ENCODE measurements at places on chromosomes 2 and 18. TPM values are rescaled to one million over a fixed set of nuclear protein-coding genes. Genes with fewer than 3 reads are reported as not detected.

Gene ALK
- total RNA-seq: 0.87 TPM

Gene CFC1
- not detected for total RNA-seq

Gene TUBB8B
- total RNA-seq: not detected

Gene IL1R1
- 0.69 TPM for total RNA-seq

Gene FNDC4
- 1.7 TPM for total RNA-seq

DNA sequence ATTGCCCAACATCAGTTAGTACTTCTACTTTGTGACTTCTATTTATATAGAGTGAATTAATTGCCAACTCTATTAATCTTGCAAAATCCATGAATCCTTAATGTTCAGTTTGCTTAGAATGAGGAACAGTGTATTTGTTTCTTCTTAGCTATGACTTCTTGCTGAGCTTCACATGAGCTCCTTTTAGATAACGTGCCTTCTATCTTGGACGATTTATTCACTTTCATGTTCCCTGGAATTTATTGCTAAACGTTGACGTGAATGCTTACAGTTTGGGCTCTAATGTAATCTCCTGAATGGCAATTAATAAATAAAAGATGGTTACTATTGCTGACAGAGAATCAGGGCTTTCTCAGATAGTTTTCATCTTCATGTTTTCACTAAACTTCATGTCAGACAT is 384.5 kb upstream of the NRP2 start:
- DNase-seq: no peak
- no peak overlapping the region for H3K4me3 ChIP-seq
- no peak overlapping the region for H3K27ac ChIP-seq
- H3K4me1 ChIP-seq: no peaks in the 10 kb centered on the region
- no peaks in the 10 kb centered on the region for H3K27me3 ChIP-seq

DNA sequence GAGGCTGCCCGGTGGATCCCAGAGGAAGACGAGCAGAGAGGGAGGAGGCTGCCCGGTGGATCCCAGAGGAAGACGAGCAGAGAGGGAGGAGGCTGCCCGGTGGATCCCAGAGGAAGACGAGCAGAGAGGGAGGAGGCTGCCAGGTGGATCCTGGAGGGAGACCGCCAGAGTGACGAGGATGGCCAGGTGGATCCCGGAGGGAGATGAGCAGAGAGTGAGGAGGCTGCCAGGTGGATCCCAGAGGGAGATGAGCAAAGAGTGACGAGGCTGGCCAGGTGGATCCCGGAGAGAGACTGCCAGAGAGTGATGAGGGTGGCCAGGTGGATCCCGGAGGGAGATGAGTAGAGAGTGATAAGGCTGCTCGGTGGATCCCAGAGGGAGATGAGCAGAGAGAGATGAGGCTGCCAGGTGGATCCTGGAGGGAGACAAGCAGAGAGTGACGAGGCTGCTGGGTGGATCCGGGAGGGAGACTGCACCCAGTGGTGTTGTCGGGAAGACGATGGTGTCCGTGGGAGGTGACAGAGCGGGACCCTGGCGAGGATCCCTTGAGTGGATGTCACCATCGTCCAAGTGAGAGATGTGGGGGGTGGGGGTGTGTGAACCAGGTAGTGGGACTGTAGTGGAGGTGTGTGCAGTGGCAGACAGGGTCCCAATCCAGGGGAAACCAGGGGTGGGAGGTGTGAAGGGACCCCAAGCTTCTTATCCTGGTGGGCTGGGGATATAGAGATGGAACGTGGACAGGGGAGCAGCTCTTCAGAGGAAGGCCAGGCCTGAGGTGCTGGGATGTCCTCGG is 22.3 kb downstream of the DCDC2C start:
- H3K27ac ChIP-seq: no peak overlapping the region
- H3K27me3 ChIP-seq: peaks cover 47% of the 10 kb centered on the region
- H3K36me3 ChIP-seq: no peaks in the 10 kb centered on the region
- no peak for DNase-seq
- H3K4me3 ChIP-seq: no peak overlapping the region

GRCh38 chr2:149187057-149187456 is 143.3 kb upstream of the LYPD6 start:
- H3K4me3 ChIP-seq: no peak overlapping the region
- H3K36me3 ChIP-seq: no peaks in the 10 kb centered on the region
- 0 out of 2 replicates have a peak, but pooled peaks cover 4% of the 10 kb centered on the region for H3K27me3 ChIP-seq
- H3K27ac ChIP-seq: no peak overlapping the region
- no peak for DNase-seq

GRCh38 chr18:63040788-63041410 is 278.7 kb downstream of the BCL2 start:
- H3K4me3 ChIP-seq: no peak overlapping the region
- DNase-seq: no peak
- no peaks in the 10 kb centered on the region for H3K4me1 ChIP-seq
- no peaks in the 10 kb centered on the region for H3K36me3 ChIP-seq
- H3K27ac ChIP-seq: no peak overlapping the region
- H3K27me3 ChIP-seq: peaks cover 40% of the 10 kb centered on the region

DNA sequence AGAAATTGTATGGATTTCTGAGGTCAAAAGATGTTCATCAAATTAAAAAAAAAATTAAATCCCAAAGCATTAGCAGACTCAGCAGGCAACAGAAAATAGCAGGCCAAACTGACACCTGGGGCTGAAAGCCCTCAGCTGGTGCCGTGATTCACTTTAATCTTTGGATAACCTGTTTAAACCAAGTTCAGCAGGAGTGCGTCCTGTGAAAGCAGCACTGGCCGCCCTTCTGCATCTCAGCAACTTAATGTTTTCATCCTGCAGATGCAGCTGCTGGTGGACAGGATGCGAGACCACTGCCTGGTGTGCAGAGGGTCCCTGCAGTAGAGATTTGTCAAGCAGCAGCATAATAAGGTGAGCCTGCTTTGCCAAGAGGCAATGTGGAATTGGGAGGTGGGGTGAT is 41.2 kb downstream of the CCDC68 start:
- H3K36me3 ChIP-seq: no peaks in the 10 kb centered on the region
- no peaks in the 10 kb centered on the region for H3K4me1 ChIP-seq
- no peak for DNase-seq

GRCh38 chr2:69376403-69376802 is 10.6 kb downstream of the GFPT1 start:
- no peaks in the 10 kb centered on the region for H3K27me3 ChIP-seq
- peaks cover 11% of the 10 kb centered on the region for H3K36me3 ChIP-seq

DNA sequence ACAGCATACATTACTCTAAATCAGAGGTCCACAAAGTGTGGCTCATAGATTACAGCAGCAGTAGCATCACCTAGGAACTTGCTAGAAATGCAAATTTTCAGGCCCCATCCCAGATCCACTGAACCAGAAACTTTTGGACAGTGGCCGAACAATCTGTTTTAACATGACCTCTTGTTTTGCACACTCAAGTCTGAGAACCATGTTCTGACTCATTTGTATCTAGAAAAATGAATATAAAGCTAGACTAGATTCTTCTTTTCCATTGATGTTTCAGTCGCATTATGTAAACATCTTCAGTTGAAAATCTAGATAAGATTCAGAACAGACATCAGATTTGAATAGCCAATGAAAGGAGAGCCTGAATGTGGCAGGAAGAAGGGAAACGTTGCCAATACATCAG is 608.8 kb downstream of the LRP1B start:
- no peak overlapping the region for H3K27ac ChIP-seq
- no peak overlapping the region for H3K4me3 ChIP-seq
- H3K36me3 ChIP-seq: no peaks in the 10 kb centered on the region

- H3K4me3 ChIP-seq: no peak overlapping the region
- no peaks in the 10 kb centered on the region for H3K36me3 ChIP-seq
- no peaks in the 10 kb centered on the region for H3K27me3 ChIP-seq
- peak; percentile 83 for DNase-seq
- peak overlapping the region; percentile 38 for H3K27ac ChIP-seq
These were observed 27.1 kb upstream of the CWC22 start for GRCh38 chr2:180033993-180034894.

DNA sequence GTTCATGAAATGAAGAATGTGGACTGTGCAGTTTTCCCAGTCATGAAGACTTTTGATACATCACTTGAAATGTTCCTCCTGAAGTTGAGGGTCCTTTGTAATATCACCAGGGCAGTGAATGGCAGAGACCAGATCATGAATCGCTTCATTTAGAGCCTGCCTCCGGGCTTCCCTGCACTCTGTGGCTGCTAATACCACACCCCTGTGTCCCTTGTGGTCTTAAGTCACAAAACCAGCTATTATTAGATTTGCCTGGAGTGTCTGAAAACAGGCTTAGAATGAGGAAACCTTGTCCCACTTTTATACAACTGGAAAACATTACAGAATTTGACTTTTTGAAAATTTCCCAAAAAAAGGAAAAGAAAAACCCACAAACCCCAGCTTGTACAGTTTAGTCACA is 147.9 kb downstream of the MGAT5 start:
- no peak for DNase-seq
- no peak overlapping the region for H3K27ac ChIP-seq
- peaks cover 38% of the 10 kb centered on the region for H3K4me1 ChIP-seq
- no peak overlapping the region for H3K4me3 ChIP-seq
- no peaks in the 10 kb centered on the region for H3K36me3 ChIP-seq

- DNase-seq: peak; percentile 12
- H3K27me3 ChIP-seq: no peaks in the 10 kb centered on the region
- no peak overlapping the region for H3K4me3 ChIP-seq
- no peak overlapping the region for H3K27ac ChIP-seq
These were observed 94.9 kb downstream of the TWIST2 start for GRCh38 chr2:238942726-238943300.

Data from PC-3 (cell line).